ENCODE measurements at places on chromosomes 6 and 20.

GRCh38 chr20:35968930-35969329 is 540 bp downstream of the CNBD2 start:
- no peak for DNase-seq

DNA sequence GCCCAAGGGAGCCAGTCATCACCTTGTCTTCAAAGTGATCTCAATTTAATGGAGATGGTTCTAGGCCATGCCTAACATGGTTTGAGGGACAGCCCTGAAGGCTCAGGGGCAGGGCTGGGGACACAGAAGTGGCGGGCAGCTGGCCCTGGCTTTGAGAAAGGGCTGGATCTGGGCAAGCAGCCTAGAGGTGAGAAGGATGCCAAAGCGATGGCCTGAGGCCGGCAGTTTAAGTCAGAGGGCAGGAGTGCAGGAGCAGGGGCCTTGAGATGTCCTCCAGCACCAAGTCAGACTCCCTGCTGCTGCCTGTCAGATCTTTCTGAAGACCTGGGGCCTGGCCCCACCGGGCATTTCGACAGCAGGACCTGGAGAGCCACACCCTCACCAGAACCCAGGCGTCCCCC is 28.4 kb upstream of the APMAP start:
- no peak for DNase-seq

DNA sequence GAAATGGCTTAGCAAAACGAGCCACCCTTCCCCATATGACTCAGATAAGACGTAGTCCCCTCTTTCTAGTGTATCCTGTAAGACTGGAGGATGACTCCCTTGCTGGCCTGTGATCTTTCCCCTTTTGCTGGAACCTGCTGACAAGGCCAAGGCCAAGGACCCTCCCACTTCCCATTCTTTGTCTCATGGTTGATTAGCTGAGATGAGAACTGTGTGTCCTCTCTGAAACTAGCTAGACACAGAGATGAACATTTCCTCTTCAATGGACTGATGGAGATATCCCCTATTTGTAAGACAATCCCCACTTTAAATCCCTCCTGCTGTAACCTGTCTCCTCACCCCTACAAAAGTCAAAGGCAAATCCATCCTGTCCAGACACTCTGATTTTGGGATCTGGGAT is 33.4 kb upstream of the SCRT2 start:
- DNase-seq, result no peak

DNA sequence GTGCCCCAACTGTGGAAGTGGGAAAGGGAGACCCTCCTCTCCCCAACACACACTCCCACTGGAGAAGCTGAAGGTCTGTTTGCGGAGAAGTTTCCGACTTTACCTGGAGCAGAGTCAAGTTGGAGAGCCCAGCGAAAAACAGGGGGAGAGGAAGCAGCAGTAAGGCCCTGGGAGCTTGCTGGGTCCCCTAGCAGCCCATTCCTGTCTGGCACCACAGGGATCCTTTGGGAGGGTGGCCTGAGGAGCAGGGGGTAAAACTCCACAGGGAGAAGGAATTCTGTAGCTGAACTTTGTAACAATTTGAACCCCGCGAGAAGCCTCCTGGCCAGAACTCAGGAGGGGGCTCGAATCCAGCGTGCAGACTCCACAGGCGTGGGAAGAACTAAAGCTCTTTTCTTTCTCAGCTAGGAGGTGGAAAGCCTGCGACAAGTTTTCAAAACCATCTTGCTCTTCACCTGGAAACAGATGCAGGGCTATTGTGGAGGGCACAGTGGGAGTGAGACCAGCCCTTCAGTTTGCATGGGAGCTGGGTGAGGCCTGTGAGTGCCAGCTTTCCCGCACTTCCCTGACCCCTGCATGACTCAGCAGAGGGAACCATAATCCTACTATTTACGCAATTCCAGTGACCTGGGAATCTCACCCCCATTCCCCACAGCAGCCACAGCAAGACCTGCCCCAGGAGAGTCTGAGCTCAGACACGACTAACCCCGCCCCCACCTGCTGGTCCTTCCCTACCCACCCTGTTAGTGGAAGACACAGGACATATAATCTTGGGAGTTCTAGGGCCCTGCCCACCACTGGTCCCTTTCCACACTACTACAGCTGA is 25.8 kb downstream of the SERPINB9 start:
- DNase-seq, result no peak

GRCh38 chr6:113344969-113345368 is 512.2 kb upstream of the MARCKS start:
- DNase-seq, result no peak

DNA sequence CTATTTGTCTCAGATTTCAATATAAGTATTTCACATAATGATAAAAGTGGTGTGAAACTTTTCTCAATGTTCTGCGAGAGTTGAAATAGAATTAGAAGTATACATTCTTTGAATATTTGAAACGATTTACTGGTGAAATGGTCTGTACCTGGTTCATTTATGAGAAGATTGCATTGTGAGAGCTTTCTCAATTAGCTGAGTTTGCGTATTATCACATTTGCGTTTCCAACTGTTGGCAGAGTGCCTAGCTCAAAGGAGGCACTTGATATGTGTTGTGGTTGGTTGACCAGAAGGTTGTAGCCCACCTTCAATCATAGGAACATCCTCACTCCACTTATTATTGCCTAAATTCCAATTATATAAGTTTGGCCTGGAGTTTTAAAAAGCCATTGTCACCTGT is 58.8 kb upstream of the EXOC2 start:
- DNase-seq, result no peak

DNA sequence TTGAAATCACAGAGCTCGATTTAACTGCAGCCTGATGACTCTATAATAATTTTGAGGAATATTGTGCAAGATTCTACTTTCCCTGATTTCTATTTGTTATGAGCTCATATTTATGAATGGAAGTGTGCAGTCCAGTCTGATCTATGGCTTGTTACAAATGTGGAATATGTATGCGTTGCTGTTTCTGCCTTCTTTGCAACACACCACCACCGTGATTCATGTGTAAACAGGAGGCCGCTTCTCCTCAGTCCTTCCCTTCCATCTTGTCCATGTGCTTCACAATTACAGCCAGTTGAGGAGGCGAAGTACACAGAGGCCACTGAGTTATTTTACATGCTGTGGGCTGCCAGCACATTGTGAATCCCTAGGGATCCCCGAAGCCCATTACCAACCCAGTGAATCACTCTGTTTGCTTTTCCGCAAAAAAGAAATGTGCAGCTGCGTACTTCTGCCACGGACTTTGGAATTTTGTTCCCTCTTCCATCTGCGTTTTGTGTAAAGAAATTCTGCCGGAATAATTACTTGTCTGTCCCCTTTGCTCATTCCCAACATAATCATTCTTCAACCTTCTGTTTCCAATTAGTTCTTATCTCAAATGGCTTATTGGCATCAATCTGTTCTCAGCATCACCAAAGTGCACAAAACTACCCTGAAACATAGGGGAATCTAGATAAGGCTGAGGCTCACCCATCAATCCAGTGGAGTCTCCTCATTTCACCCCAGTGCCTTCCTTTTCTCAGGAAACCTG is 551.6 kb upstream of the CITED2 start:
- DNase-seq, result no peak

- DNase-seq, result peak; percentile 38
These were observed at the start of gene SH3BGRL2 for GRCh38 chr6:79630883-79631692. SH3BGRL2 (plus strand) TSS chr6:79631329; CDS start chr6:79631462, 133 bp downstream.

DNA sequence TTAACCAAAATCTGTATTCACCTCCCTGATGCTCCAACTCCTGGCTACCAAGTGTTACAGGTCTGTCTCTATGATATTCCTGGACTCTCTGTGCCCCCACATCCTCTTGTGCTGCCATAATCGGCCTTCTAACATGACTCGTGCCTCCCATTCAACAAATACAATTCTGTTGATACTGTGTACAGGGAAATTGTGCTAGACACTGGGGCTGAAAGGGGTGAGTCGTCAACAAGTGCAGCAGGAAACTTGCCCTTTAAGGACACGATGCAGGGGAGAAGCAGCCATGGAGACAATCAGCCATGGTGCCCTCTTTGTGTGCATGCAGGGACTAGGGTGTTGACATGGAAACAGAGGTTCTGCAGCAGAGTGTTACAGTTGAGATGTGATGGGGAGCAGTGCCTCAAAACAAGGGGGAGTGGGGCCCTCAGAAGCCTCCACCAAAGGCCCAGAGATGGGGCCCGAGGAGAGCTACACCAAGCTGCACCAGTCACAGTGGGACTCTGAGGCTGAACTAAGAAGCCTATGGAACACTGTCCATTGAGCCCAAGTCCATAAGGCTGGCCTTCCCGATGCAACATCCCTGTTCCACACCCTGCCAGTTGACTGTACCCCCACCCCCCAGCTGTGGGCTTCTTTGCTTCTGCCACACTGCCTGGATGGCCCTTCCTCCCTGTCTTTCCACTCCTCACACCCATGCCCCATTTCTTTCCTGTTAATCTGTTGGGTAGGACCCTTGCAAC is 3.1 kb downstream of the PCED1A start:
- no peak for DNase-seq

DNA sequence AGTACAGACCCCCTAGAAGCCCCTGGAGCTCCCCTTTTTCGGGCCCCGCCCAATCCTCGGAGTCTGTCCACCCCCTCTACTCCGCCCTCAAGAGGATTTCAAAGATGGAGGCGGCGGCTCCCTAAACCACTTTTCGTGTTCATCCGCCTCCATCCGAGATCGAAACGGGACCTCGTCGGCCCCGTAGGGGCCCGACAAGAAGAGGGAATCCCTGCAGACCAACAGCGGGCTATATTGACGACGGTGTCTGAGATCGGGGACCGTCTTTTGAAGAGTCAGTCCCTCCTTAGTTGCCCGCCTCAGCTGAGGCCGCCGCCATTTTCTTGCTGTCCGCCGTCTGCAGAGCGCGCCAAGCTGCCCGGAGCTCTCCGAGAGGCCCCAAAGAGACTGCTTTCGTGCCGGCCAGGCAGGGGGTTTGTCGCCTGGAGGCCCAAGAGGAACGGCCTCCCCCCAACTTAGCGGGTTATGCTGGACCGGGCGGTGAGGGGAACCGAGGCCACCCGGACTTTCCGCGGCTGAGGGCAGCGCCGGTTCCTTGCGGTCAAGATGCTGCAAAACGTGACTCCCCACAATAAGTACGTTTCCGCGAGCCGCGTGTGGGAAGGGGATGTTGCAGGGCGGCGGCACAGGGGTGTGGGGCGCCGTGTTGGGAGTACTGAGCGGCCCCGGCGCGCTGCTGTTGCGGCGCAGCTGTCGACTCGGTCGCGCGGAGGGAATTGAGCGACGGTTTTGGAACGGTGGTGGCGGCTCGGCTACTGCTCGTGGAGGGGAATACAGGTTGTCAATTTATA is 4.2 kb downstream of the BRD2 start:
- no peak for DNase-seq

GRCh38 chr6:51301962-51302361 is 483.3 kb downstream of the TFAP2B start:
- no peak for DNase-seq

DNA sequence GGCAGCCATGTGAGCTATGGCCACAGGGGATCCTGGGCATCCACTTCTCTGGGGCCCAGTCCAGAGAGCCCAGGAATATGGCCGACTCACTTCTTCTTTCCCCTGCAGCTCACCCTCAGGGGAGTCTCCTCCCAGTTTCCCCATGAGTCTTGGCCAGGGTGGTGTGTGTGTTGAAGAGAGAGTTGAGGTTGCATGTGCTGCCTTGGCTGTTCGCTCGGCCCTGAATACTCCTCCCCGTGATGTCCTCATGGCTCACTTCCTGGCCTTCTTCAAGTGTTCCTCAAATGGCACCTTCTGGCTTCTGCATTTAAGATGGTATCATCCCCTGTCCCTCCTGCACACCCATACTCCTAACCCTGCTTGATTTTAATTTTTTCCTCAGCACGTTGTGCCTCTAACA is 3.2 kb upstream of the TREML1 start:
- DNase-seq, result no peak

DNA sequence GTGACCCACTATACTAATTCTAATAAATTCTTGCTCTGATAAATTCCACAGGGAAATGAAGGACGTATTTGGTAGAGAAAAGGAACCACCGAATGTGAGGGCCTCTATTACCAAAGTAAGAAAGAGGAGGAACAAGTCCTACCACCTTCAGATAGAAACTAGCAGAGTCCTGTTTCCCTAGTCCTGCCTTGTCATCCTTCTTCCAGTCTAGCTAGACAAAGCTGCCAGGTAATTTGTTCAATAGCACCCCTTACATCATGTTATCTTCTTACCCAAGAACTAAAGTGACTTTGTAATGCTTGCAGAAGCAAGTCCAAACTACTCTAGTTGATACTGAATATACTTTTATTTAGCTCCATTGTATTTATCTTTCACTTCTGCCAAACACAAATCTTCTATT is 29.3 kb upstream of the FAM83B start:
- DNase-seq, result no peak

GRCh38 chr20:10940941-10941340 is 267.1 kb upstream of the JAG1 start:
- DNase-seq, result peak; percentile 1

GRCh38 chr20:53227523-53227922 is 255.4 kb downstream of the TSHZ2 start:
- no peak for DNase-seq

- no peak for DNase-seq
These were observed 184.5 kb upstream of the RAB32 start for GRCh38 chr6:146359131-146359530.

GRCh38 chr20:10671919-10672623 is 1.7 kb downstream of the JAG1 start:
- DNase-seq, result peak; percentile 26

GRCh38 chr6:21587961-21588480 is 5.5 kb upstream of the SOX4 start:
- peak; percentile 32 for DNase-seq

GRCh38 chr6:47599512-47599911 is 98.9 kb upstream of the ADGRF4 start:
- DNase-seq, result no peak

- no peak for DNase-seq
These were observed 81.6 kb downstream of the PSMG4 start for GRCh38 chr6:3340358-3340802.

DNA sequence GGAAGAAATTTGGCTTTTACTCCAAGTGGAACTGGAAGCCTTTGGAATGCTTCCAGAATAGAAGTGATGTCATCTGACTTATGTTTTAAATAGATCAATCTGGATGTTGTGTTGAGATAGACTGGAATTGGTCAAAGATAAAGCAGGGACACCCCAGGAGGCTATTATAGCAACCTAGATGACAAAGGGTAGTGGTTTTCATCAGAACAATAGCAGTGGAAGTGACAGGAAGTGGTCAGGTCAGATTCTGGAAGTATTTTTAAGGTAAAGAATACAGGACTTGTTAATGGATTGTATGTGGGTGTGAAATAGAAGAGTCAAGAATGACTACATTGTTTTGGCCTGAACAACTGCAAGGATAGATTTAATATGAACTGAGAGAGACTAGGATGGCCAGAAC is 191.4 kb downstream of the ADGRB3 start:
- no peak for DNase-seq
